ENCODE measurements at places on chromosomes 12 and 14.

GRCh38 chr14:96176275-96176674 is 28.4 kb upstream of the BDKRB2 start:
- DNase-seq = no peak

DNA sequence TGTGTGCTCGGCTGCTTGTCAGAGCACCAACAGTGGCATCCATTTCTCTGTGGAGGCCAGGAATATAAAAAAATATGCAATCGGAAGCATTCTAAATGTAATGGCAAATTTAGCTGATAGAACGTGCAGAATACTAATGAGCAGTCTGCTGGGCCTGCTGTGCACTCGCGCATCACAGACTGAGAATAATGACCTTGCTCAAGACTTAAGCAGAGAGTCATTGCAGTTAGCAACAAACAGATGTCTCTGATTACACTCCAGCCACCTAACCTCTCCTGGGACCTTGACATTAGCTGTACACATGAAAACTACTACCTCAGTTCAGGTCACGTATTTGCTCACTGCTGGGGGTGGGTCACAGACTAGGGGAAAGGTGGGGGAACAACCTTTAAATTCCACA is 269.2 kb upstream of the DAAM1 start:
- no peak for DNase-seq

DNA sequence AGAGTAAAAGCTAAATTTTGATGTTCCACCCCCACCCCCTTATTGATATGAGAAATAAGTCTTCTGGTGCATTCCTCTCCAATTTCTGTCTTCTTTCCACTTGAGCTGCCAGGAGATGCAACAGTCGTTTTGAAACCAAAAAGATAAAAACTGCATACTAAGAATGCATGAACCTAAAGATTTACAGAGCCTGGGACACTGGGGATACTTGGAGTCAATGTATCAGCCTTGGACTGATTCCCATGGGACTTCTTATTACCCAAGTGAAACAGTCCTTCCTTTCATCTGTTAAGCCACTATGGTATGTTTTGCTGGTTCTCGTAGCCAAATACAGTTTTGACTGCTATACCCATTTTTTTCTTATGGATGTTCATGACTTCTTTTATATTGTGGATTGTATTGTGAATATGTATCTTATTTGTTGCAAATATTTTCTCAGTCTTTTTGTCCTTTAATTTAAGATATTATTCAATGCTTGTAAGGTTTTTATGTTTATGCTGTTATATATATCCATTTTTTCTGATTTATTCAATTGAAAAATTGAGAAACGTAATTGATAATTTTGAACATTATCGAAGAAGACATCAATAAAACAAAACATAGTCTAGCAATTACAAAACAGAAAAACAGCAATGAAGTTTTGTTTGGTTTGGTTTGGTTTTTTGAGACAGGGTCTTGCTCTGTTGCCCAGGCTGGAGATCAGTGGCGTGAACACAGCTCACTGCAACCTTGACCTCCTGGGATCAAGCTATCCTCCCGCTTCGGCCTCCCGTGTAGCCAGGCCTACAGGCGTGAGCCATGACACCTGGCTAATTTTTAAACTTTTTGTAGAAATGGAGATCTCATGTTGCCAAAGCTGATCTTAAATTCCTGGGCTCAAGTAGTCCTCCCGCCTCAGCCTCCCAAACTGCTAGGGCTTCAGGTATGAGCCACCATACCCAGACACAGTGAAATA is 85.4 kb upstream of the ETV6 start:
- no peak for DNase-seq

DNA sequence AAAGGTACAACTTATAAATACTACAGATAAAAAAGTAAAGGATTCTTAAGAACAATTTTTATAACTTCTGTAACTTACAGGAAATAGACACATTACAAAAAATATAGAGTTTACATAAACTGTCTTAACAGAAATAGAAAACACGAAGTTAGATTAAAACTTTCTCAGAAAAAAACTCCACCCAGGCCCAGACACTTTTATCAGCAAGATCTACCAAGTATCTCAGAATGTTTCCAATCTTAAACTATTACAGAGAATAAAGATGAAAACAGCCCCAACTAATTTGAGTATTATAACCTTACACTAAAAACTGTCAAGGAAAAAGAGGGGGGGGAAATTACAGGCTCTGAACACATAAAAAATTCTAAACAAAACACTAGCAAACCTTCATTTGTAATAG is 8.2 kb downstream of the ZFC3H1 start:
- no peak for DNase-seq

DNA sequence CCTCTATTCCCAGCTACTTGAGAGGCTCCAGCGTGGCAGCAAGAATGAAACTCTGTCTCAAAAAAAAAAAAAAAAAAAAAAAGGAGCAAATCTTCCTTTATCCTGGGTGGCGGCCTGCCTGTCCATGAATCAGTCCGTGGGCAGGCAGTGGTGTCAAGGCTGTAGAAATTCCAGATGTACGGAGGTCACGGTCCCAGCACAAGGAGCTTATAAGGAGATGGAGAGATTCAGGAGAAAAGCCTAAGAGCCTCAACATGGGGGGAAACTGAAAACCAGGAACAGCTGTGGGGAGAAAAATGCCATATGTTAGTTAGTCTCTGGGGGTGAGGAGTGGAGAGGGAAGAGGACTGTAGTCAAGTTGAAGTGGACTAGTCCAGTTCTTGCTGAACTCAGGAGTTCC is 130.5 kb upstream of the CRY1 start:
- no peak for DNase-seq

DNA sequence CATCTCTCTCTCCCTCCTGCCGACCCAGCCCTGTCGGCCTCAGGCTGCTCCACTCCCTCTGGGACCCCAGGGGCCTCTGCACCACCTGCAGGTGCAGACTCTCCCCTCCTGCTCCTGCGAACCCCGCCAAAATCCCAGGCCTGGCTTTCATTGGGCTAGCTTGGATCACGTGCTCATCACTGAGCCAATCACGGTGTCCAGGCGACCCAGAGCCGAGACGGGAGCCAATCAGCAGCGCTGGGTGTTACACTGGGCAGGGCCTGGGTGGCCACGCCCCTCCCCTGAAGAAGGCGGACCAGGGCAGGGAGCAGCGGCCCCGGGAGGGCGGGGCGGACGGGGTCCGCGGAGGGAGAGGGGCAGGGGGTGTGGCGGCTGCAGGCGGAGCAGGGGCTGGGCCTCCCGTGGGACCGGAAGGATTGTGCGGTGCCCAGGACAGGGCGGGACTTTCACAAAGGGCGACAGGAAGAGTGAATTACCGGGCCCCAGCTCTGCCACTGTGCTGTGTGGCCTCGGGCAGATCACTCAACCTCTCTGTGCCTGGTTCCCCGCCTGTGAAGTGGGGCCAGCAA is 66.6 kb upstream of the FBRSL1 start:
- DNase-seq = no peak

DNA sequence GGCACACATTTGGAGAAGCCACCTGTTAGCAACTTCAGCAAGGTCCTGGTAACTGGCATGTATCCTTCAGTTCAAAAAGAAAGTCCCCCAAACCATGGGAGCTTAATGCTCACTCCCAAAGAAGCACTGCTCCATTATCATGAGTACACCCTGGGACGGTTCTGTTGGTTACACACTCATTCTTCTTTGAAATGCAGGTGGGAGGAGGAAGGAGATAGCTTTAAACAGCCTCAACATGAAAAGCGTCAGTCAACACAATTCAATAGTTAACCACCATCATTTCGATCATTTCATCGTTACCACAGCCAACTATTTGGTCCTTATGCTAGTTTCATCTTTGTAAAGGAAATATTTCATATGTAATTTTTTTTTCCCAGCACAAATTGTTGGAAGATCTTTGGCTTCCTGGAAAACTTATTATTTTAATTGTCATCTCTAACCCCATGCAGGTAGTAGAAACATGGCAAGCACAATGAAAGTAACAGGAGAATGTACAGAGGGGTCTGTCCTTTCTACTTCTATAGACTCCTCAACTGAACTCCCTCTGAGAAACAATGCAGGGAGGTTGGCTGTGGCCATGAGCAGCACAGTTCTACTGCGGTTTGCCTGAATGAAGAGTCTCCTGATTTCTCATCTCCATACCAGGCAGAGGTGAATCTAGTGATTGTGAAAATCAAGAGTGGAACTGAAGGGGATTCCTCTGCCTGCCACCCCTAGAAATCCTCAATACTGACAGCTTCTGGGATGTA is 196.4 kb upstream of the FOXN3 start:
- peak; percentile 64 for DNase-seq

DNA sequence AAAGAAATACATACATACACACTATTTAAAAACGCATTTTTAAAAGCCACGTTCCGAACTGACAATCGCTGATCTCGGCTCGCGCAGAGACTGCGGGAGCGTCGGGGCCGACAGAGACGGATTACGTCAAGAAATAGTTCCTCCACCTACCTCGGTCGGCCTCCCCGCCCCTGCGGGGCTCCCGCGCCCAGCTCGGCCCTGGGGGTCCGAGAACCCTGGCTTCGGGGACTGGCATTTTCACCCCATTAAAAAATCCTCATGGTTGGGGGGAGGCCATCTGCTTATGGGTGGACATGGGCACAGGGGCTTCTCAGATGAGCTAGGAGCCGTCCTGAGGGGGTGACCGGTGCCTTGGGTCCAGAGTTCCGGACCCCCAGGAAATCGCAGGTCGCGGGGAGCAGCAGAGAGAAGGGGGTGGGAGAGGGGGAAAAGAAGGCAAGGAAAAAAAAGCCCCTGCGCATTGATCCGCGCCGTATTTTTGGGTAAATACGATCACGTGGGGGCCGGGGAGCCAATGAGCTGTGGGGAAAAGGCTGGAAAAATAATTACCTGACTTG is 324 bp upstream of the HOXC9 start:
- no peak for DNase-seq

- no peak for DNase-seq
Observed at GRCh38 chr12:32765906-32766305, 10.2 kb upstream of the YARS2 start.

GRCh38 chr12:21346542-21347205 is 12.0 kb upstream of the SLCO1A2 start:
- no peak for DNase-seq

DNA sequence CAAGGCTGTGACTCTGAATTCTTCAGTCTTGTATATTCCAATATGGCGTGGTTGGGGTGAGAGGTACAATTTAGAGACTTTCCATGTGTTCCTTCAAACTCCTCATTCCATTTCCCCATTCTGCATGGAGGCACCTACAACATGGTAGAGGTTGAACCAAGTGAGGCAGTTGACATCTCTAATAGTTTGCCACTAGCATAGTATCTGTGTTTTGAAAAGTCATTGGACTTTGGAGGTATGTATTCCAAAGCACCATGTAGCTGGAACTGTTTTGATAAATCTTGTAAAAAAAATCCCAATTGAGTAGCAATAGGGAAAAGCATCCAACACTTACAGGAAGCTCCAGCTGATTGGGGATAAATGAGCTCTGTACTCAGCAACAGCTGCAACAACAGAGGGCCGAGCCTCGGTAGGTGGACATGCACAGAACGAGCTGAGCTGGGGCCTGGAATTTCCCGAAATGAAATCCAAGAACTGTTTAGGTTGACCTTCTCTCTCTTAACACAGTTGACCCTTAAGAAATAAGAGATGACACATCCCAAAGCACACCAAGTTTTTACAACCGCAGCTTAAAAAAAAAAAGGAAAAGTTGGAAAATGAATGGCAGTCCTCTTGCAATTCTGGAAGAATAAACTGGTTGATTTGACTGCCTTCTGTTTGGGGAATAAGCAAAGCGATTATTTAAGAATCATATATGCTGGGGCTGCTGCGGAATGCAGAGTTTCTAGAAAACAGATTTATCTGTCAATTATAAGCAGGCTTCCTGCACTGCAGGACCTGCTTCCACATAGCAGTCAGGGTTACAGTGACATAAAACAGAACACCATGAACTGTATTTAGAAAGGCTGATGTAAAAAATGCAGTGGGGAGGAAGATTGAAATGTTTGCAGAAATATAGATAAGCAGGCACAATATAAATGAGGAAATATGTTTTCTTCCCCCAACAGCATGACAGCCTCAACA is 194.6 kb upstream of the KRR1 start:
- DNase-seq = no peak

- no peak for DNase-seq
Observed at GRCh38 chr14:99440278-99440677, 40.4 kb downstream of the SETD3 start.

DNA sequence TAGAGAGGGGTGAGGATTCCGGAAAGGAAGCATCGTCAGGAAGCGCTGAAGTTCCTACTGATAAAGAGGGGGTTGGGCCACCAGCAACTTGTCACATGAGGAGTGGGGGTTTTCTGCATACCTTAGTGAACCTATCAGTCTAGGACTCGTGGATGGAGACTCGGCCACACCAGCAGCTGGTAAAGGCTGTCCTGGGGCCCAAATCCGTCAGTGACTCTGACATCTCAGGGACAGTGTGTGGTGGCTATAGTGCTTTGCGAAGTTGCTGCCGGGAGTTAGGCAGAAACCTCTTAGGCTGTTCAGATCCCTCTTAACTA is 16.4 kb downstream of the RNASE2 start:
- DNase-seq = no peak

GRCh38 chr12:99024870-99025269 is 379.8 kb downstream of the APAF1 start:
- no peak for DNase-seq

- DNase-seq = no peak
Observed at GRCh38 chr14:33699300-33699983, 251.4 kb downstream of the EGLN3 start.

GRCh38 chr14:73105050-73105449 is 31.3 kb upstream of the PSEN1 start:
- DNase-seq = no peak
